Stimulated activated CD4-positive, alpha-beta T cell treated with anti-CD3 and anti-CD28 coated beads, Interleukin-2, amount 100 ng/mL, for 24 hours (primary cell): ENCODE measurements at places on chromosomes 6 and 20.

GRCh38 chr6:133241901-133242636 lies 912 bp downstream of the EYA4 start:
- DNase-seq = peak; percentile 7

GRCh38 chr6:105748737-105749161 lies 337.4 kb upstream of the PRDM1 start:
- no peak for DNase-seq

DNA sequence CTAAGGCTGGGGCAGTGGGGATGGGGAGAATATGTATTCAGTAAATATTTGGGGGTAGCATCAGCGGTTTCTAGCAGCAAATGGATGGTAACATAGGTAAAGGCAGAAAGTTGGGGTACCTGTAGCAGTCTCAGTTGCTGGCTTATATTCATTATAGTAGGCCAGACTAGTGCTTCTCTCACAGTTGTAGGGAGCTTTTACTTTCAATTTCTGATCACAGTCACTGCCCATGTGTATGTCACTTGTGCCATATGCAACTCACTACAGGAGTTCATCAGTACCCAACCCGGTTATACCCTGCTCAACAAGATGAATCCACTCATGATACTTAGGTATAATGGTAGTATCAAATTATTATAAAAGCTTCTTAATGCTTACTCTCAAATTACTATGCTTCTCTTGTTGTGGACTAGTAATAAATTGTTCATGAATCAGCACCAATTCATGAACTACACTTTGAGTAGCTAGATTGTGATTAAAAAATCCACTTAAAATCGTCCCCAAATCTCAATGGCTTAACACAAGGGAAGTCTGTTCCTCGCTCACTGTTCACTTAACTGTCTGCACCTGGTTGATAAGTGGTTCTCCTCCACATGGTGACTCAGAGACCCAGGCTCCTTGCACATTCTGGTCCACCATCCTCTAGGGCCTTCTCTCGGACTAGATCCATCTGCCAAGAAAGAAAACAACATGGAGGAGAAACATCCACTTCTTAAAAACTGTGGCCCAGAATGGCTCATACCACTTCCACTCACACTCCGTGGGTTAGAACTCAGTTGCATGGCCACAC lies 31.3 kb upstream of the MYLIP start:
- DNase-seq = no peak

DNA sequence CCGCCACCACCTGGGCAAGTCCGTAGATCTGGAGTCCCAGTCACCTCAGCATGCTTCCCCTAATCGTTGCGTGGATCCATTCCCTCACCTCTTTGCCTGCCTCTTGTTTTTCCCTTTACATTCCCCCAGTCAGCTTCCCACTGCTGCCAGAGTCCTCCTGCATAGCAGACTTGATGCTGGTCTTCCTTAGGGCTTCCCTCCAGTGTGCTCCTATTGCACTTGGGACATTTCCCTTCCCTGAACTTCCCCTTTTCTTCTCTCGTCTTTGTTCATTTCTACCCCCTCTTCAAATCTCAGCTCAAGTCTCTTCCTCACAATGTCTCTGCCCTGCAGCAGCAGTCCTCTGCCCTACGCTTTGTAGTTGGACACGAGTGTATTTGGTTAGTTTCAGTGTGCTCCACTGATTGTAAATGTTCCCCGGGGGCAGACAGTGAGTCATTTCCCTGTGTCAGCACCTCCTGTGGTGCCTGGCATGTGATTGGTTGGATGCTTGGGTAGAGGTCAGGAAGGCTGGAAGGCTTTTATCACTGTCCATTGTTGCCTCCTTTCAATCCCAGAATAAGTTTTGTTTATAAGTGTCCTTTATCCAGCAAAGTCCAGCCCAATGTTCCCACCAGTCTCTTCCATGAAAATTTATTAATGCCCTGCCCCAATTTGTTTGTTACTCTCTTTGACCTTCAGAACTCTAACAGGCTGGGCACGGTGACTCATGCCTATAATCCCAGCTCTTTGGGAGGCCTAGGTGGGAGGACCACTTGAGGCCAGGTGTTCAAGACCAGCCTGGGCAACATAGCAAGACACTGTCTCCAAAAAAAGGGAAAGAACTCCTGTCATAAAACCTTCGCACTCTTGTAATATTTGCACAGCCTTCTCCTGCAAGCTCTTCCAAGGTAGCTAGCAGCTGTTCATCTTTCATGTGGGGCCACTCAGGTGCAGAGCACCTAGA lies 38.3 kb downstream of the FAM120B start:
- DNase-seq = no peak

DNA sequence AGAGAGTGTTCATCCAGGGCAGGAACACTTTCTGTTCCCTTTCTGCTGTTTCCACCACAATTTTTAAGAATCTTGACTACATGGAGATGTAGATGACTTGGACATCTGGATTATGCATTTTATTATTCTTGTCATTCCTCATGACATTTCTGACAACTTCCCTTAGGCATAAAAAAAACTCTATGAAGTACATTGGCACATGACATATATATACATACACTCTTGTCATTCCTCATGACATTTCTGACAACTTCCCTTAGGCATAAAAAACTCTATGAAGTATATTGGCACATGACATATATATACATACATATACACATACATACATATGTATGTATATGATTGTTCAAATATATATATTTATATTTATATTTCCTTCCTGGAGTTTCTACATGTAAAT lies 531.5 kb downstream of the COL12A1 start:
- no peak for DNase-seq

- no peak for DNase-seq
Observed at GRCh38 chr6:39079197-39080125, 30.9 kb downstream of the GLP1R start.

GRCh38 chr6:89385156-89385667 lies 26.9 kb downstream of the RRAGD start:
- no peak for DNase-seq

GRCh38 chr6:148037496-148037895 lies 305.1 kb upstream of the SASH1 start:
- no peak for DNase-seq

- DNase-seq = no peak
Observed at GRCh38 chr20:50540620-50541605, 30.7 kb downstream of the PTPN1 start.

DNA sequence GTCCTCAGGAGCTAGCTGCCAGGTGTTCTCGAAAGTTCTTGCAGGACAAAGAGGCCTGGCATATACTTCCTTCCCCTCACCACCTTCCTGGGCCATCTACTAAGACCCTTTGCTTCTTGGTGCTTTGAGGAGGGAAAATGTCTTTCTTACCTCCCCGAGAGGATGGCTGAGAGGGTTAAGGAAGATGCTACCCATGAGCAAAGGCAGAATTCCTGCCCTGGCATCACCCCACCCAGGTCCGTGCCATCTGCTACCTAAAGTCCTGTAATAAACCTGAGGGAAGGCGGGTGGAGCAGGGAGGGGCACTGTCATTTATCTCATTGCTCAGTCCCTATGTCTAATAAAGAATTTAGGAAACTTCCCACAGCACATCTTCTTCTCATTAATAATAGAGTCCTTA lies 16.2 kb downstream of the GFOD1 start:
- no peak for DNase-seq

DNA sequence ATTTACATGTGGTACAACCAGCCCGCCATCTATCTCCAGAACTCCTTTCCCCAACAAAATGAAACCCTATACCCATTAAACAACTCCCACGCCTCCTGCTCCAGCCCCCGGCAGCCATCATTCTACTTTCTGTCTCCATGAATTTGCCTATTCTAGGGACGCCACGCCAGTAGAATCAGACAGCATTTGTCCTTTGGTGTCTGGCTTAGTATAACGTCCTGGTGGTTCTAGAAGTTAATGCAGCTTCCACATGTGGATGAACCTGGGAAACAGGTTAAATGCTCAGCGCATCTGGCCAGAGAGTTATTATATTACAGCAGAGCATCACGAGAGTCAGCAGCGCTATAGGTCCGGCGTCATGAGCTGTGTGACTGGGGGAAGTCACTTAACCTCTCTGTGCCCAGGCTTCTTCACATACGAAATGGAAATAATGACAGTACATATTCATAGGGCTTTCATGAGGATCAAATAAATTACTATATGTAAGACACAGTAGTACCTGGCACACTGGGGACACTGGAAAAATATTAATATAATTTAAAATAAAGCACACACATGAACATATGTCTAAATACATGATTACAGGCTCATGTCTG lies 178.7 kb upstream of the TAB2 start:
- no peak for DNase-seq

GRCh38 chr20:39630215-39630908 lies 668.2 kb downstream of the DHX35 start:
- DNase-seq = no peak

DNA sequence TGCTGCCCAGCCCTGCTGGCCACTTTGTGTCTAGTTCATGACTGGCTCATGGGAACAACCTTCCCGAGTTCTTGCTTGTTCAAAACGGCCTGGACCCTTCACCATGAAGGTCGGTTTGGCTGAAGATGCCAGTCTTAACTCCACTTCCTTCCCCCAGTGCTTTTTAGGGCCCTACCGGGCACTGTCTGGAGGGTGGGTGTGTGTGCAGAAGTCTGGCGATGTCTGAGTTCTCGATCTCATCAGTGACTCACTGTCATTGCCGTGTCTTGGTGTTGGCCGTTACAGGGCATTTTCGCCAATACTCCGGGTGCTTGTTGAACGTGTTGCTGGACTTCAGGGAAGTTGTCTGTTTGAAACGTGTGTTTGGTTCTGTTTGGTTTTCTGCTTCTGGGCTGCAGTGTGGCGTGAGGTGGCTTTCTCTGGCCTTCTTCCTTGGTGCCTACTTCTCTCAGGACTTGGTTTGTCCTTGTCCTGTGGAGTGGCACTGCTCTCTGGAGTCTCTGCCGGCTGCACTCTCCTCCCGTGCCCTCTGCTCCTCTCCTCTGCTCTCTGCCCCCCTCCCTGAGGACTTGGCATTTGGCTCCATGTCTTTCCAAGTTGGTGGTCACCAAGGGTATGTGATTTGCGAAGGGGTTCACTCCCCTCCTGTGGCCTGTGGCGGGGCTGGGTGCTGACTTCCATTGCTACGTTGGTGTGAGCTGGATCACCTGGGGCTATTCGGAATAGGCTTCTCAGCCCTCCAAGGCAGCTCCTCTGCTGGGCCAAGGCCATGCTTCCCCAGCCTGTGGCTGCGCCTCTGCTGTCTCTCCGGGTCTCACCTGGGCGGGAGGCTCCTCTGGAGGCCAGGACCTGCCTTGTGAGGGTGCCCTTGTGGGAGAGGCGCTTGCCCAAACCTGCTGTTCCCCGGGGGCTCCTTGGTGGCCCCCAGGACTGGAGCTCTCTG lies 38.2 kb downstream of the PYGB start:
- DNase-seq = no peak

- no peak for DNase-seq
Observed at GRCh38 chr6:3163248-3163594, 5.9 kb upstream of the TUBB2A start.

DNA sequence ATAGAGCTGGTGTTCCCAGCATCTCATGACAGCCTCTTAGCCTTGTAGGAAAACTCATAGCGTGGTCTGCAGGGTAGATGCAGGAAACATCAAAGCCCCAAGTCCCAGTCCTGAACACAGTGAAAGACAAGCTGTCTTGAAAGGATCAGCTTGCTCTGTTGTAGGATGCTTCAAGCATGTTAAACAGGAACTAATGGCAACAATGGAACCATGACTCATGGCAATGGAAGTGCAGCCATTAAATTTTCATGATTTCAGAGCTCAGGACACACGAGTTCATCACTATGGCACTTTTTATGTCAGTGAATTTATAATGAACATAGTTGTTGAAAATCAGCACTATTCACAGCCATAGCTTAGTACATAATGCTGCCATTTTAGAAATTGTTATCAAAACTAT lies 367.7 kb downstream of the KIF16B start:
- DNase-seq = no peak

DNA sequence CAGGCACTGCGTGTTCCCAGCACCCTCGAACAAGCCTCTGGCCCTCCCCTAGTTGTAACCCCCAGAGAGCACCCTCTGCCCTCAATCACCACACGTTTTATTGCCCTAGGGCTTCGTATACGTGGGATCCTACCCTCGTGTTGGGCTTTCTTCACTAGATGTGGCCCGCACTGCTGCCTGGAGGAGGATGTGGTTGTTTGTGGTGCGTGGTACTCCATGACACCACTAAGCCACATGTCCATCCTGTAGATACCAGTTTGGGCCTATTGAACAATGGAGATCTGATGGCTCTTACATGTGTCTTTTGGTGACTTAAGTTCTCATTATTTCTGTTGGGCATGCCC lies 17.0 kb downstream of the SLC2A4RG start:
- no peak for DNase-seq

DNA sequence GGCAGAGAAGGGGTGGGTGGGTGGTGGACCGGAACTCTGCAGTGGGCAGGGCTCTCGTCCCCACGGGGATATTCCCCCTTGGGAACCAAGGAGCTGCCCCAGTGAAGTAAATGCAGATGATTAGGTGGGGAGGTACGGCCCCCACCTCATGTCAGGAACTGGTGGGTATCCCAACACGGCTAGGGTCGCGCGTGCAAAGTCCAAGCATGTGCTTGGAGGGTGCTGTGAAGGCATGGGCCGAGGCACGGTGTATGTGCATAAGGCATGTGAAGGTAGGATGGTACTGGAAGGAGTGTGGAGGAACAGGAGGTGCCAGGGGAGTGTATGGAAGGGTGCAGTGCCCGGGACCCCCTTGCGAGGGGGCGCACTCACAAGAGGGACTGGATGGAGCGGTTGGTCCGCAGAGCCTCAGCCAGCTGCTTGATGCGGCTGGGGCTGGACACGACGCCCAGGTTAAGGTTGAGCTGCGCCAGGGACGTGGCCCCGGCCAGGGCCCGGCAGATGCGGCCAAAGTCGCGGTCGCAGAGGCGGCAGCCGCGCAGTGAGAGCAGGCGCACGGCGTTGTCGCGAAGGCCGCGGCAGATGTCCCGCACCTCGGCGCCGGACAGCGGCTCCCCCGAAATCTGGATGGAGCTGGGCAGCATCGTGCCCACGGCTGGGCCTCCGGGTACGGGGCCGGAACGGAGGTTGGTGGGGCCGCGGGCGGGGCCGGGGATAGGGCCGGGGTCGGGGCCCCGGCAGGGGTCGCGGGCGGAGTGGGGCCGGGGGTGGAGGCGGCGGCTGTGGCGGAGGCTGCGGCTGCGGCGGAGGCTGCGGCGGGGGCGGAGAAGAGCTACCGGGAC lies 783 bp downstream of the LRRC73 start:
- no peak for DNase-seq

DNA sequence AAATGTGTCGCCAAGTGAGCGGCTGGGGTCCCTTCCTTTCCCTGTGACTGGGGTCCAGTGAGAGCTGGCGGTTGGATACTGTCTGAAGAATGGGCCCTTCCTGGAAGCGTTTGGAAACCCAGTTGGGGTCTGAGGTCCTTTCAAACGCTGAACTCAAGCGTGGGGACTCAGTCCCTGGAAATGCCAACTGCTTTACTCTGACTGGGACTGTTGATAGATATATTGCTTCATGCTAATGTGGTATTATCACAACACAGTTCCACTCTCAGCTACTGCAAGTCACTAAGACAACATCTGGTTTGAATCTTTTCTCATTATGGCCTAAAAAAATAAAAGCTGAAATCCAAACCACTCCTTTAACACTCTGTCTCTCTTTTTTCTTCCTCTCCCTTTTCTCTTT lies 23.7 kb upstream of the PSMF1 start:
- no peak for DNase-seq

- DNase-seq = no peak
Observed at GRCh38 chr6:35428421-35429149, 23.6 kb upstream of the FANCE start.

- no peak for DNase-seq
Observed at GRCh38 chr6:168380956-168381605, 59.9 kb upstream of the SMOC2 start.
